ENCODE measurements at places on chromosomes 11 and 22.

GRCh38 chr11:46514370-46514769 lies 79.5 kb downstream of the AMBRA1 start:
- no peak for DNase-seq

- DNase-seq = no peak
Observed at GRCh38 chr11:114193730-114194679, 102.2 kb upstream of the NNMT start.

DNA sequence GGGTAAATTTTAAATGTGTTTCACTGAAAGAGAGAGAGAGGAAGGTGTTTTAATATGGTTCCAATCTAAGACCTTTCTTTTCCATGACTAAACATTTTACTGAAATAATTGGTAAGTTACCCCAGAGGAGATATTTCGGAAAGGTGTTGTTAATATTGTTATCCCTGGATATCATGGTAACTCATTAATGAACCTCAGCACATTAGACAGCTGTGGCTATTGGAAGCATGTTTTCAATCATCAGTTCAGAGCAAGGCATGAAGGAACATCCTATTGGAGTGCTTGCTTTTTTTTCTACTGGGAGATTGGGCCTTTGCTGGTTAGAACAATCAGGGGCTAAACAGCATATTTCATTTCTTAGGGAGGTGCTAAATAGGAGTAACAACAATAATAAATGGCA lies 11.8 kb downstream of the BARX2 start:
- DNase-seq = no peak

- DNase-seq = no peak
Observed at GRCh38 chr11:86571273-86571948, 101.0 kb downstream of the ME3 start.

DNA sequence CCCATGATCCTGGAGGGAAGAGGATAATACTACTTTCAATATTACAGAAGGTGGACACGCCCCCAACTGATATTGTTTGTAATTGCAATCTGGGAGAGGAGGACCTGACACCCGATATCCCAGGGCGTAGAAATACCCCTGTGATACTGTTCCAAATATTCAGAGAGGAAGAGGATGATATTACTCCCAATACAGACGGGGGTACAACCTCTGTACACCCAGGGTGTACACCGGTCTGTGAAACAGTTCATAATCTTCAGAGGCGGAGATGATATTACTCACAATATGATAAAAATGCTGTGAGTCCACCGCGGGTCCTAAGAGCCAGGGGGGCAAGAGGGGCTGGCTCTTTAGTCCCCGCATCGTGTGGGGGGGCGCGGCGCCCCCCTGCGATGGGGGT lies 57.2 kb upstream of the ALDH3B2 start:
- no peak for DNase-seq

DNA sequence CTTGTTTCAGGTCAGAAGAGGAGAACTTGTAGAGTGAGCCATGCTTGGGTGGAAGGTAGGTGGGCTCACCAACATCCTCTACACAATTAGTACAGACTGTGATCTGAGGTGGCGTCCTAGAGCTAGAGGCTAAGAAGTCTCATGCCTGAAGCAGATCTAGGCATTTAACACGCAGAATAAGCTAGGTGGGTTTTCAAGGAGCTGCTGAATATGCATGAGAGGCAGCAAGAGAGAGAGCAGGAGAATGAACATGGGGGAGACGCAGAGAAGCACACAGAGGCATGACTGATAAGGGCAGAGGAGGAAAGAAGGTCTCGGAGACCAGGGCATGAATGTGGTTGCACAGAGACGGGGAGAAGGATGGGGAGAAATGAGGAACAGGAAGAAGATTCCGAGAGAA lies 36.8 kb upstream of the JAM3 start:
- no peak for DNase-seq

- no peak for DNase-seq
Observed at GRCh38 chr11:134637091-134638015, 225.3 kb upstream of the B3GAT1 start.

DNA sequence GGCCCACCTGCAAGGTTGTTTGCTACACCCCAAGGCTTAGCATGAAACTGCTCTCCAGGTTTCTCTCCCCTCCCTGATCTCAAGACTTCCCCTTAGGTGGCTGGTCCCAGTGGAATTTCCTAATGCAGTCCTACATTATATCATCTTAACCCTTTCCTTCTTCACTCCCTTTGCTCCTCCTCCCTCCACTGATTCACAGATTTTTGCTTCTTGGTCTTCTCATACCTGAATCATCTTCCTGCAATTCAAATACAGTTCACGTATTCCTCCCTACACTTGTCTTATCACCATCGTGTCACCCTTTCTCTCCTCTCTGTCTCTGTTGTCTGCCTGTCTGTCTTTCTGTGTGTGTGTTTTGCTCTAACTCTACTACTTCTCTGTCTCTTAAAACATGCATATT lies 17.0 kb downstream of the MMP10 start:
- no peak for DNase-seq

- DNase-seq = no peak
Observed at GRCh38 chr22:50713571-50714056, 24.4 kb upstream of the ACR start.

DNA sequence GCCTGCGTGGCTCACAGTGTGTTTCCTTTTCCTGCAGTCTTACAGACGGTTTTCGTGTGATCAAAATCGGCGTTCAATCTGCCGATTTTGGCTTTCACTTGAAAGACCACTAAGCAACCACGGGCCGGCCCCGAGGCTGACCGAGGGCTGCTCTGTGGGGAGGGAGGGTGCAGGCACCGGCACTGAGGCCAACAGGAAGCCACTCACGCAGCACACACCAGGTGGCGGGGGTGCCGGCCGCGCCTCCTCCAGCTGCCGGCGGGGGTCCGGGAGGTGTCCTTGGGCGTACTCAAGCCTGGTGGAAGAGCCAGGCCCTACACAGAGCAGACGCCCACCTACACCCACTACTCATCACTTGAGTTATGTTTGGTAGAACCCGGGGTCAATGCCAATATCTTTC lies 14.3 kb downstream of the TOLLIP start:
- no peak for DNase-seq

GRCh38 chr11:1844221-1845094 lies 5.7 kb downstream of the TNNI2 start:
- peak; percentile 50 for DNase-seq

GRCh38 chr11:63536669-63537292 lies at the start of gene PLAAT4:
TSS of gene PLAAT4 (plus strand) at chr11:63536808. CDS start at chr11:63536869, 61 bp downstream.
- DNase-seq = peak; percentile 41

DNA sequence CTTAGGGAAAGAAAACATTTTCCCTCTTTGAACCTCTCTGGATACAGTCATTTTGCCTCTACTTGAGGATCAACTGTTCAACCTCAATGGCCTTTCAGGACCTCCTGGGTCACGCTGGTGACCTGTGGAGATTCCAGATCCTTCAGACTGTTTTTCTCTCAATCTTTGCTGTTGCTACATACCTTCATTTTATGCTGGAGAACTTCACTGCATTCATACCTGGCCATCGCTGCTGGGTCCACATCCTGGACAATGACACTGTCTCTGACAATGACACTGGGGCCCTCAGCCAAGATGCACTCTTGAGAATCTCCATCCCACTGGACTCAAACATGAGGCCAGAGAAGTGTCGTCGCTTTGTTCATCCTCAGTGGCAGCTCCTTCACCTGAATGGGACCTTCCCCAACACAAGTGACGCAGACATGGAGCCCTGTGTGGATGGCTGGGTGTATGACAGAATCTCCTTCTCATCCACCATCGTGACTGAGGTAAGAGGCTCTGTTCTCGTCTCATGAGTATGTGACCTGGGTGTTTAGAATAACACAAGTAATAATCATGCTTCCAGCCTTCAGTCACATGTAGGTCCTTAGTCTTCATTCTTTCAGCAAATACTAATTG lies 495 bp downstream of the SLC22A9 start:
- DNase-seq = no peak

- peak; percentile 53 for DNase-seq
Observed at GRCh38 chr11:86245369-86246292, 1.1 kb downstream of the EED start.

DNA sequence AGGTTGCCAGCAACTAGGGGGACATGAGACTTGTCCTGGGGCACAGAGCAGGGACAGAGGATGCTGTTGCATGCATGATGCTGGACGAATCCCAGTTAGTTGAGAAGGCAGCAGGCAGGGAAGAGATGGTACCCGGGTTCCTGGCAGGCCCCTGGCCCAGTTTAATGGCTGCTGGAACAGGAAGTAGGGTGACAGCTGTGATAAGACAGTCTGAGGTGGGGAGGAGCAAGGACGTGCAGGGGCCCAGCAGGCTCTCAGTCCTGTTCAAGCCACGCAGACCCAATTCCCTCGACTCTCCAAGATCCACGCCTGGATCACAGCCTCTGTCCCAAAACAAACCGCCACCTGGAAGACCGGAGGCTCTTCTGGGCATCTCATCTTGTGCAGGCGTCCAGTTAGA lies 32.0 kb downstream of the LRRC10B start:
- no peak for DNase-seq

DNA sequence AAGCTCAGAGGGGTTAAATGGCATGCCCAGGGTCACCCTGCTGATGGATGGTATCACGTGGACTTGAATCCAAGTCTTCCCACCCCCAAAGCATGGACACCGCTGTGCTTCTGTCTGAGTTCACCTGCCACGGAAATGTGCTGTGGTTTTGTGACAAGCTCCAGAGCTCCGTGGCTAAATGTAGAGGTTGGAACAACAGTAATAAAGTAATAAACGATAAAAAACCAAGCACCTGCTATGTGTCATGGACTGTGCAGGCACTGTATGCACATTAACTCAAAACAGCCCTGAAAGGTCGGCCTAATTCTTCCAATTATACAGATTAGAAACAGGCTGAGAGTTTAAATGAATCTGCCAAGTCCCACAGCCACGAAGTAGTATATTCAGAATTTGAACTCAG lies 182.1 kb upstream of the NAV2 start:
- DNase-seq = no peak

DNA sequence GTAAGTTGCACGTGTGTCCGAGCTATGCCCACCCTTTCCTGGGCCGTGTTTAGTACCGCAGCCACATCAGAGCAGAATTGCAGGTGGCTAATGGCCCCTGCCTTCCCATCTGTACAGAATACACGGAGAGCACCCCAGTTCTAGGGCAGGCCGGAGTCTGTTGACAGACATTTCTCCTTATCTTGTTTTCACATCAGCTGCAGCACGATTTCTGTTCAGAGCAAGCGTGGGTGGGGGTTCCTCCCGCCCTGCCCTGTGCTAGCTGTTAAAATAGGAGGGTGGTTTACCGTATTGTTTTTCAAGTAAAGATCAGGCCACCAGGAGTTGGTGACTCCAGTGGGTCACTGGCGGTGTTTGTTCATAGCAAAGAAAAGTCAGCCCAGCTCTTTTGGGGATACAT lies 41.1 kb downstream of the UBASH3B start:
- DNase-seq = peak; percentile 59

GRCh38 chr11:120211522-120212258 lies 858 bp downstream of the OAF start:
- DNase-seq = no peak

- peak; percentile 47 for DNase-seq
Observed at GRCh38 chr11:75100314-75100713, 3.6 kb upstream of the OR2AT4 start.

- DNase-seq = no peak
Observed at GRCh38 chr11:96035031-96035739, 111.3 kb upstream of the MTMR2 start.

GRCh38 chr11:112537846-112538330 lies 277.2 kb upstream of the PLET1 start:
- DNase-seq = no peak

GRCh38 chr22:36807627-36808026 lies 9.2 kb downstream of the PVALB start:
- DNase-seq = no peak

DNA sequence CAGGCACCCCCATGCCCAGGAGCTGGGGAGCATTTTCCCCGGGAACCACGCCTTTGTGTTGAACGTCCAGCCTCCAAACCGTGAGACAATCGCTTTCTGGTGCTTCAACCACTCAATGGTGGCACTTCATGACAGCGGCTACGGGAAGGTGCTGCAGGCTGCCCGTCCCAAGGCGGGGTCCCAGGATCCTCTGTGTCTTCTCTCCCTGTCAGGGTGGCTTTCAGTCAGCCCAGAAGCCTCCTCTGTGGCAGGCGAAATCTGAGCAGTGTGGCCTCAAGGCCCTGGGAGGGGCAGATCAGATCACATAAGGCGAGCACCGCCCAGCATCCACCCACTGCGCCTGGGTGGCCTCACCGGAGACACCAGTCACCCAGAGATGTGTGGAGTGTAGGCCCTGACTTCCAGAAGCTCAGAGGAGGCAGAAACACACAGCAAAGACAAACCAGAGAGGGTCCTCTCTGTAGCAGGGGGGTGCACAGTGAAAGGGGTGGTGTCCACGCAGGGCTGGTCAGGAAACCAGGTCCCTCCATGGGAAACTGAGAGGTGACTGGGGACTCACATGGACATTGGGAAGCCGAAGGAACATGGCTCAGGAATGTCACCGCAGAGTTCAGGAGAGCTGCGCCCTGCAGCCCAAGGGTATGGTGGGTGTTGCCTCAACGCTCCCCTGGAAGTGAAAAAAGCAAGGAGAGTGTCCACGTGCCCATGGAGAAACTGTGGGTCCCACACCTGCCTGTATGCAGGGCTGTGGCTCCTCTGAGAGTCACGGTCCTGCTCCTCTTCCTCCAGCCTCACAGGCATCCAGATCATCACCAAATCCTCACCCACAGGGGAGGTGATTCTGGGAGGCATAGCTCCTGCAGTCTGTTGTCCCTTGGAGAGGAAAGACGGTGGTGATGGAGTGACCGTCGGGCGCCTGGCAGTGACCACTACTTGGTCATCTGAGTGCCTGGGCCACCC lies 1420.7 kb downstream of the TBC1D22A start:
- DNase-seq = no peak

DNA sequence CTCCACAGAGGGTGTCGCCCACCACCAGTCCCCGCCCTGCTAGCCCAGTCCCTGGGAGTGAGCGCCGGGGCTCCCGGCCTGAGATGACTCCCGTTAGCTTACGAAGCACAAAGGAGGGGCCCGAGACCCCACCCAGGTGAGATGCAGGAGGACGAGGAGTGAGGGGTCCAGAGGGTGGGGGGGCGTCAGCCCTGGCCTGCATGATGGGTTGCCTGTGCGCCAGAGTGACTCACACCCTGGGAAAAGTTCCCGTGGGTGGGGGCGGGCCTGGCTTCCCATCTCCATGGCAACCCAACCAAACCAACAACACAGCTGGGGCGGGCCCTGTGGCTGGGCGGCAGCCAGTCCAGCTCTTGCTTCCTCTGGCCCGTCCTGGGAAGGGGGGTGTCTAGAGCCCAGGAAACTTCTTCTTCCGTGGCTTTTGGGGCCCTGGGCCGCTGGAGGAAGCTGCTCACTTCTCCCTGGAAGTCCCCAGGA lies 4.5 kb downstream of the GAS2L1 start:
- peak; percentile 78 for DNase-seq

DNA sequence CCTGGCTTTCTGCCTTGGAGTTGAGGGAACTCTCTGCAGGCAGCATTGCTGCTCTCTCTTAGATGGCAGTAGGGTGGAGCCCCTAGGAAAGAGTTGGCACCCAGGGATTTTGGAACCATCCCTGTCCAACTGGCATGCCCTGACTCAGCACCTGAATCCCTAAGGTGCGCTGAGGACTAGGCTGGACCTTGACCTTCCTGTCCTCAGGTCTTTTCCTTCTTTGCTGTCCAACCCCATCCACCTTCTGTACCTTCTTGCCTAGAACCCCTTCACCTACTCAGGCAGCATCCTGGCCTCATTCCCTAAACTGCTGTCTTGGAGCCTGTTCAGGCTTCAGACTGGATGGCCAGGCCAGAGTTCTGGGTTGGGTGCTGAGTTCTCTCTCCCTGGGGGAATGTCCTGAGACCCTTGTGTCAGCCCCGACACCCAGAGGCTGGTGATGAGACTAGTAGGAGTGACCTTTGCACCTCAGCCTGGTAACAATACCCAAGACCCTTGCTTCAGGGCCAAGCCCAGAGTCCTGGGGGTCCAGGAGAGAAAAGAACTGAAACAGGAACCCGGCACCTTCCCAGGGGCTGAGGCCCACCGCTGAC lies 2.5 kb upstream of the POLD4 start:
- DNase-seq = no peak

GRCh38 chr11:68959465-68960293 lies 21.1 kb downstream of the MRGPRD start:
- DNase-seq = no peak

Data from activated CD4-positive, alpha-beta T cell treated with anti-CD3 and anti-CD28 coated beads, Interleukin-2, amount 50 U/mL, for 48 hours (primary cell).